ENCODE measurements at places on chromosomes 7 and 10. TPM values are rescaled to one million over a fixed set of nuclear protein-coding genes. Genes with fewer than 3 reads are reported as not detected.

HOXA7 gene
- total RNA-seq: 1.2 TPM

- peak; percentile 3 for DNase-seq
Observed at GRCh38 chr10:31707093-31708039, 221.3 kb downstream of the ARHGAP12 start.

DNA sequence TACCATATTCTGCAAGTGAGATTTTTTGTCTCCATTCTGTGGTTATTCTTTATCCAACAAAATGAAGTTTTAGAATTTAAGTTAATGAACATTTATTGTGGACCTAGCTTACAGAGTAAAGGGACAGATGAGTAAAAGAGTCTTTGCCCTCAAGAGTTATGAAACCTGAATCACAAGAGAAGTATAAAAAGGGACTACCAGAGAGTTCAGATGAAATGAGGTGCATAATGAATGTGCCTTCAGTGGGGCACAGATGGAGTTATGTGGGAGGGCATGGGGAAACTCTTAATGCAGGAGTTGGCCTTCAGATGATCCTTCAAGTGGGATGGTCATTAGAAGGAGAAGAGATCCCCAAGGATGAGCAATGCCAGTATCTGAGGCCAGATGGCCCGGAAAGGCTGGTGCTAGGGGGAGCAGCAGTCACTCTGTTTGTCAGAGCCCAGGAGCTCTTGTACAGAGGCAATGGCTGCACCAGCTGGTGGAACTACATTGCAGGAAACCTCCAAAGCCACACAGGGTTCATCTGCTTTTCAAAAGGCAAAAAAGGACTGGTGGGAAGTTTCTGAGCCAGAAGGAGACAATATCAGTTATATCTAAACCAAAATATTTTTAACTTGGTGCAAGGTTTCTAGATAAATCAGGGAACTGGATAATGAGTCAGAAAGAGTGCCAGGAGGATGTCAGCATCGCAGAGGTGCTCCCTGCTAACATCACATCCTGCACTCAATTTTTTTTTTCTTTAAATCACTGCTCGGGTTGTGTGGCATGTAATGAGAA, 162.0 kb downstream of the KLF6 start:
- DNase-seq: peak; percentile 69

- DNase-seq: peak; percentile 13
Observed at GRCh38 chr7:115707258-115708012, 323.1 kb downstream of the TFEC start.

DNA sequence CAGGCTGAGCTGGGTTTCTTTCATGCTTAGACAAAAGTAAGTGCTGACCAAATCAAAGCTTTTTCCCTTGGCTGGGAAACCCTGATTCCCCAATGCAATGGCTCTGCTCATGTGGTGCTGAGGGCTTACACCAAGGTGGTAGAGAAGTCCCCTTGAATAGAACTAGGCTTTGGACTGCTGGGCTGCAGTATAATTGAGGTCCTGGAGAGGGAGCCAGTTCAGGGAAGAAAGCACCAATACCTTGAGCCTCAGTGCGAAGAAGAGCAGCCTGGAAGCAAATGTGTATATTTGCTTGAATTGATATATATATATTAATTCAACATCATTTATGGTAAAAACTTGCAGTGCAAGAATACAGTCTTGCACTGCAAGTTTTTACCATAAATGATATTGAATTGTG, 391.1 kb downstream of the RPS24 start:
- DNase-seq: peak; percentile 34

RARRES2 gene
- not detected for total RNA-seq

UTF1 gene
- total RNA-seq: not detected

HGF gene
- not detected for total RNA-seq
